ENCODE measurements at places on chromosomes 7 and 10.

DNA sequence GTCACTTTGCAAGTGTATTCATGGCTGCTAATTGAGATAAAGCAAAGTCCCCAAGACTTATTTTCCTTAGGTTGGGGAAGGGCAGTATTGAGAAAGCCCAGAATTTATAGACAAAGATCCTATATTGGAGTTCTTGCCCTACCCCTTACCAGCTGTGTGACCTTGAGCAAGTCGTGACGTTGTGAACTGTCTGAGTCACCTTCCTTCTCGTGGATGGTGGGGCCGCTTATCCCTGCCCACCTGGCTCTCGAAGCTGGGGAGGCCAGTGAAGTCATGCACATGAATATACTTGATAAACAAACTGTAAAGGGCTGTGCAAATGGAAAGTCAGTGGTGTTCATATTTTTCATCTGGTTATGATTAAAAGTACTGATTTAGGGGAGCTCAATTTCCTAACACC, 127.4 kb downstream of the TACC2 start:
- DNase-seq, result no peak

GRCh38 chr10:131848741-131849590, 51.8 kb upstream of the PPP2R2D start:
- no peak for DNase-seq

DNA sequence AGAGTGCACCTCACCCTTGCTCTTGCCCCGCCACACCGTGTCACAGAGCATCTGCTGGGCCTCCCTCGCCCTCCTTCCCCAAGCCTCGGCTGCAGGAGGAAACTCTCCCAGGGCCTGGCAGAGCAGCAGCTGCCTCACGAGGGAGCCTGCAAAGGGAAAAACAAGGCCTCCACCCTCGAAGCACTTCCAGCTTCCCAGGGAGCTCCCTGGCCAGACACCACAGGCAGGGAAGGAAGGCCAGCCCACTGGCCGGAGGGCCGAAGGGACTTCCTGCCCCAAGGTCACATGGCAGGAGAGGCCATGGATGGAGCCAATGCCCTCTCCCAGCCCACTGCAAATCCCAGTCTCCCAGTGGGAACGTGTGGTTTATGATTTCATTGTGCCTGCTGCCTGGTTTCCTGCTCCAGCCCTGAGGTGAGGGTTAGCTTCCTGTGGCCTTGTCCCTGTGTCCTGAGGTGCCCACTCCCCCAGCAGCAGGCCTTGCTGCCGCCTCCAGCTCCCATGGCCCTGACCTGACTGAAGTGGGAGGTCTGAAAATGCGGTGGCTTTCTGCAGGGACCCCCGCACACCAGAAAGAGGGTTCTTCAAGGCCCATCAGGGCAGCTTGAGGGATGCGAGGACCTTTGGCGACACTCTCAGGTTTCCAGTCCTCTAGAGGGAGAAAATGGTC, 100.5 kb upstream of the PPIF start:
- no peak for DNase-seq

DNA sequence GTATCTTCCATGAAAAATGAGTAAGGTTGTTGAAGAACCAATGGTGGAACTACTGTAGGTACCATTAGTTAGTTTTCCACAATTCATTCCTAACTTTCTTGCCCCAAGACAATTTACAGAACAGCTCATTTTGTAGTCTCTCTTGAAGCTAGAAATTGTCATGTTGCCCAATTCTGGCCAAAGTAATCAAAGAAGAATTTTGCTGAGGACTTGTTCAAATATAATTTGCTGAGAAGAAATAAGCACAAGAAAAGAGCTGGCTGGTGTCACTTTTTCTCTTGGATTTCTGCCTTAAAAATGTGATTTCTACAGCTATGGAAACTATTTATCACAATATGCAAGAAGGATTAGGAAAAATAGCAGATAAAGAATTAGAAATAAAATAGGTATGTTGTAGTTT, 199.2 kb upstream of the SEMA3A start:
- peak; percentile 33 for DNase-seq

GRCh38 chr7:2926120-2926895, 82.2 kb upstream of the GNA12 start:
- DNase-seq, result no peak

GRCh38 chr7:87369216-87369615, 23.8 kb downstream of the CROT start:
- no peak for DNase-seq

DNA sequence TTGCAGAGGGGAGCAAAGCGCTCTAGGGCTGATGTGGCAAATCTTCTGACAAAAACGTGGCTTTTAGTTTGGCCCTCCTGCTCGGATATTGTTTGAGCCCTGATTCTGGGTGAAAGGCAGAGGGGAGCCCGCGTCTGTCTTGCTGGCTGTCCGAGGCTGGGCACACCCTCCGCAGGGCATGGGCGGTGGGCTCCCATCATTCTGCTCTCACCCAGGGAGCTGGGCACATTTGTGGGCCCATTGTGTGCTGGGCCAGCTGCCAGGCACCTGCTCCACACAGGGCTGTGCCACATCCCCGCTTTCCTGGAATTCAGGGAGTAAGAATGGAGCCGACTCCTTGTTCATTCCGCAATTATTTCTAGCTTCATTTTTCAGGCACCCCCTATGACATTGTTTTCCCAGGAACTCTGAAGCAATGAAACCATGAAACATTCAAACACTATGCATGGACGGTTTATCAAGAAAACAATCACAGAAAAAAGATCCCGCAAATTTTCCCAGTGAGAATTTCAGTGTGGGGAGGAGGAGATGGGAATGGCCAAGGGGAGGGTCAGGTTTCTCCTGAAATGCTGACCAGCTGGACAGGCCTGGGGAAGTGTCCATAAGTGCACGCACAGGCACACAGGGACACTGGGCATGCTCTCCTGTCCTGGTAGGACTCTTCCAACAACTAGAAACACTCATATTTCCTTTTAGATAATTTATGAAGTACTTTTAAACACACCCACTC, 341.1 kb downstream of the CXCL12 start:
- DNase-seq, result no peak

GRCh38 chr10:112230325-112230988, 46.9 kb upstream of the GPAM start:
- peak; percentile 63 for DNase-seq

GRCh38 chr7:34227525-34227924, 322.2 kb downstream of the BMPER start:
- DNase-seq, result no peak

DNA sequence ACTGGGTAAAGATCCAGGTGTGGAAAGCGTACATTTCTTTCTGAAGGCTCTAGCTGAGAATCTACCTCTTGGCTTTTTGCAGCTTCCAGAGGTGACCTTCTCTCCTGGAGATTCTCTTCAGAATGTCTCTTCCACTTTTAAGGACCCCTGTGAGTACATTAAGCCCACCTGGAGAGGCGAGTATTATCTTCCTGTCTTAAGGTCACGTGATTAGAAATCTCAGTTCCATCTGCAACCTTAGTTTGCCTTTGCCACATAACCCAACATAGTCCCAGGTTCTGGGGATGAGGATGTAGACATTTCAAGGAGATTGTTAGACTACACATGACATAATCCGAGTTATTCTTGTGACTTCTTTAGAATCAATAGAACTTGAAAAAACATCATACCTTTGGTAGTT, 665.5 kb upstream of the POM121L12 start:
- no peak for DNase-seq

DNA sequence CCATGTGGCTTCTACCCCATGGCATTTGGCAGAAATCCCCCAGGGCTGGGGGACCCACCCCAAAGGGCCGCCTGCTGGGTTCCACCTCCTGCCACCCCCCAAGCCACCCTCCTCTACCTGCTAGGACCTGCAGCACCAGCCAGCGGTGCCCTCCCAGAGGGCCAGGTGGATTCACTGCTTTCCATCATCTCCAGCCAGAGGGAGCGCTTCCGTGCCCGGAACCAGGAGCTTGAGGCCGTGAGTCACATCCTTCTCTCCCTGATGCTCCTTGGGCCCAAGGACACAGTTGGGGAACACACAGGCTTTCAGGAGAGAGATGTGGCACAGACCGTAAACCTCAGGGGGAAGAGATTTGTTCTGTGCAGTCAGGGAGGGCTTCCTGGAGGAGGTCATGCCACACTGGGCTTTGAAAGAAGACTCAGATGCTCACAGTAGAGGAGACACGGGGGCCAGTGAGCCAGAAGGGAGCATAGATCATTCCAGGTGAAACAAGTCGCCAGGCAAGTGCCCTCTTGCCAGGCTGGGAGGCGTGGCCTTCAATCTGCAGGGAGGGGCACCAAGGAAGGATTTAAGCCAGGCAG, 11.5 kb upstream of the SH2B2 start:
- DNase-seq, result no peak

DNA sequence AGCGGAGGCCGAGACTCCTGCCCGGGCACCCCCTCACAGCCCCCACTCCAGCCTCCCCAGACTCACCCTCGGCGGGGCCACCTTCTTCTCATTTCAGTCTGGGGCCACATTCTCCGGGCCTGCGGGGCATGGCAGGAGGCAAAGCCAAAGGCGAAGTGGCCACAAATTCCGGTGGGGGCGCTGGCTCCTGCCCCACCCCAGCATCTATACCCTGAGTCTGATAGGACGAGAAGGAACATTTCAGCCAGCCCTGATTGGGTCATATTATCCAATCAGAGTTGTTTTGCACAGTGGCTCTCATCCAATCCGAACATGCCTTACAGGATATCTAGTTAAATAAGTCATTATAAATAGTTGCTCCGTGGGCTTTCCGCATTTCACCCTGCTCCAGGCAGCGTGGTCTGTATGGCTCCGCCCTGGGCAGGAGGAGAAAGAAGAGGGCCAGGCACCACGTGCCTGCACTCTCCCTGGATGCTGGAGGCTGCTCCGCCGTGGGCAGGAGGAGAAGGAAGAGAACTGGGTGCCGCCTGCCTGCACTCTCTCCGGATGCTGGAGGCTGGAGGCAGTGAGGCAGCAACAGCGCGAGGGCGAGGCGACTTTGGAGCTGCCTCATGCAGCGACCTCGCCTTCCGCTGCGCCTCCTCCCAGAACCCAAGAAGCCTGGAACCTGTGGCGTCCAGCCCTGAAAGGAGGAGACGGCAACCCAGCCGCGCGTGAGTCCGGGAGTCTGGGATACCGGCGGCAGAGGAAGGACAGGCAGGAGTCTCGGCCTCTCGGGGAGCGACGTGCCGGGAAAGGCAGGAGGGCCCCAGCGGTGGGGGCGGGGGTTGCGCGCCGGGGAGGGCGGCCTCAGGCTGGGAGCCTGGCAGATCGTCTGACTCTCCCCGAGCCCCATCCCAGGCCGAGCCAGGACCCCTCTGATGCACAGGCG, 162.9 kb downstream of the ZNF33B start:
- peak; percentile 13 for DNase-seq

GRCh38 chr7:91191771-91192170, 72.5 kb upstream of the FZD1 start:
- DNase-seq, result no peak

- DNase-seq, result peak; percentile 28
These were observed 279.2 kb downstream of the MAD1L1 start for GRCh38 chr7:1953199-1954190.

- DNase-seq, result no peak
These were observed 246.9 kb upstream of the NEBL start for GRCh38 chr10:21144047-21144446.

DNA sequence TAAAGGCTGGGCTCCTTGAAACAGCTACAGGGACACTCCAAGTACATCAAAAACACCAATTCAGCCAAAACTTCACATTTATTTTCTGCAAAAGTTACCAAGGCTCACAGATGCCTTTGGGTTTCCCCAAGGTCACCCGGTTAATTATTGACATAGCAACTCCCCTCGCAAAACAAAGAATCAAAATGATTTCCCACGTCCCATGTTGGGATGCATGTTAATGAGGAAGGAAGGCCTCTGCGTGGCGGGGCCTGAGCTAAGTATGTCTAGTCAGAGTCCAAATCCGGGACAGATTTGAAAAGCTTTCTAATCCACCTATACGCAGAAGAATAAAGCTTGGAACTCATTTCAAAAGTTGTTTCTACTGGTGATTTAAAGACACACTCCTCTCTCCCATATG, 535 bp upstream of the TMEM72 start:
- no peak for DNase-seq

DNA sequence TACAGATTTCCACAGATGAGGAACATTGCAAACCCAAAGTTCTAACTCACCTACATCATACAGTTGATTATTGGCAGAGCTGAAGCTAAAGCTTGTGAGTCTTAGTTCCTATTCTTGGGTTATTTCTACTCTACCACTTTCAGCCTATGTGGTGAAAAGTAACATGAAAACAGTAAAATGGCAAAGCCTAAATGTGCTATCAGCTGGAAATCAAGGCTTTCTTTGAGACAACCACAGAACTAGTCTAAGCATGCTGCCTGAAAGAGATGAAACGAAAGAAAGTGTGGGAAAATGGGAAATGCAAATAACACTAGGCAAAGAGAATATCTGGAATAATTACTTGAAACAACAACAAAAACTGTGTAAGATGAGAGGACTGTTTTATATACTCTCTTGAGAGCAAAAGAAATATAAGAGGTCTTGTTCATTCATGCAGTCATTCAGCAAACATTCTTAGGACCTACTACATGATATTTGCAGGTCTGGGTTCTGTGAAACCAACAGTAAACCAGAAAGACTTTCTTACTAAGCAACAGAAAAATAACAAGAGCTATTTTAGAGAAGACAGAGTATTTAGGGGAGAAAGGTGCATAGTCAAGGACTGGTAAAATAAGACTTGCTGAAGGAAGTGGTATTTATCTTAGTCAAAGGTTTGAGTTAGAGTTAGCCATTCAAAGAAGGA, 437.1 kb downstream of the HTR7 start:
- DNase-seq, result no peak

GRCh38 chr10:45180946-45181875, 134.2 kb downstream of the OR13A1 start:
- DNase-seq, result peak; percentile 9

- peak; percentile 74 for DNase-seq
These were observed 43.1 kb downstream of the MET start for GRCh38 chr7:116715077-116715476.

Measured in fibroblast of skin of abdomen (primary cell).